ENCODE measurements at places on chromosomes 2 and 18.

GRCh38 chr2:190455358-190456095, 47.4 kb downstream of the MFSD6 start:
- DNase-seq: no peak

- peak; percentile 5 for DNase-seq
These were observed 871.8 kb downstream of the SLC4A3 start for GRCh38 chr2:220499225-220499624.

GRCh38 chr18:69596345-69596744, 195.7 kb downstream of the DOK6 start:
- DNase-seq: no peak

GRCh38 chr2:8605351-8606065, 76.3 kb upstream of the ID2 start:
- peak; percentile 10 for DNase-seq

DNA sequence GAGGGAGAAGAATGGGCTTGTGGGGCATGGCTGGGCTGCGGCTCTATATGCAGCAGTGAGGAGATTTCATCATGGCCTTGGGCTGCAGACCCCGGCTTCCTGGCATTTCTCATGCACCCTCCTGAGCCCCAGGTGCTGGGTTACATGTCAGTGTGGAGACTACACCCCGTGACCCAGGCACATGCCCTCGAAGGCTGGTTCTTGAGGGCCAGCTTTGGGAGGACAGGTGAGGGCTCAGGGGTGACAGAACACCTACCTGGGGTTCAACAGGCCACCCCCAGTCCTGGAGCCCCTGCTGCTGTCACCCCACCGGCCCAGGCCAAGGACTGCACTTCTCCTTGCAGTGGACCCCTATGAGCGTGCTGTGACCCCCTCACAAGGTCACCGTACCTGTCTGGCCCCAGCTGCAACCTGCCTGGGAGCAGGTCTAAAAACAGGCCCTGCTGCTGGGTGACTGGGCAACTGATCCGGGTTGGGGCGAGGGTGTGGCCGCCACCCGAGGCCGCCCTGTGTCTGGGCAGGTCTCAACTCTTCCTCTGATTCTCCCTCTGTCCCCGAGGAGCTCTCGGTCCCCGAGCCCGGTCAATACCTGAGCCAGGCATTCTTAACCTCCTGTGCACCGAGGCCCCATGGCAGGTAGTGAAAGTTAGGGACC, 94.8 kb upstream of the OTOS start:
- DNase-seq: no peak

- no peak for DNase-seq
These were observed 526.8 kb downstream of the TDRD15 start for GRCh38 chr2:21650569-21650968.

- DNase-seq: no peak
These were observed 105.1 kb upstream of the HS6ST1 start for GRCh38 chr2:128423788-128424165.

DNA sequence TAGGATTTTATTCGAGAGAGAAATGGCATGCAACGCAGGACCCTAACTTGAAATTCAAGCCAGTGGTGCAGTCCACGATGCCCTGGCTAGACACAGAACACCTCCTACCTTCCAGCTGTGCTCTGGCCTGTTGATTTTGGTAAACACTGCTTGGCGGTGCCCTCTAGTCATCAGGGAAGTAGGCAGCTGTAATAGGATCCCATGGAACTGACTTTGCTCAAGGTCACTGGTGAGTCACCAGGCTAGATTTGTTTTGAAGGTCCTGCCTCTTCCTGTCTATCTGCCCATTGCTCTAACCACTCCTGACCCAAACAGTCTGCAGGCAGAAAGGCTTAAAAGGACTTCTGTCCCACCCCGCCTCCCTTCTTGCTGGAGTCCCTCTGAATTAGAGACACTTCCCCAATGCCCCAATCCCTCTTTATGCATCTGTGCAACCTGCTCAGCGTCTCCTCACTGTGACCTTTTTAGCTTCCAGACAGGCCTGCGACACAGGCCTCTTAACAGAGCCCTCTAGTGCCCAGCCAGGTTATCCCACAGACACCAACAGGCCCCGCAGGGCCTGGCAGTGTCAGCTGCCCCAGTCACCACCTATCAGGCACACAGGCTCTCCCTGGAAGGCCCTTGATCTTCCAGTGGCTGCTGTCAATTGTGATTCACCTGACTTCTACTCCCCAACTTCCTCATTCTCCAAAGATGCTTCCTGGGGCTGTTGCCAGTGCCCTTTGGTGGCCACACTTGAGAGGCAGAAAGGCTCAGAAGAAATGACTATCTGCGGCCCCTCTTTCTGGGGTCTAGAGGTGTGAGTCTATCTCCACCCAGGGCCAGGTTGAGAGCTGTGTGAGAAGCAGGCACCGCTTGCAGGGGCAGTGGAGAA, 5.2 kb downstream of the TMEM127 start:
- peak; percentile 54 for DNase-seq

GRCh38 chr18:58217052-58217451, 173.0 kb downstream of the NEDD4L start:
- DNase-seq: no peak

- DNase-seq: no peak
These were observed 50.7 kb upstream of the HAAO start for GRCh38 chr2:42843131-42843530.

DNA sequence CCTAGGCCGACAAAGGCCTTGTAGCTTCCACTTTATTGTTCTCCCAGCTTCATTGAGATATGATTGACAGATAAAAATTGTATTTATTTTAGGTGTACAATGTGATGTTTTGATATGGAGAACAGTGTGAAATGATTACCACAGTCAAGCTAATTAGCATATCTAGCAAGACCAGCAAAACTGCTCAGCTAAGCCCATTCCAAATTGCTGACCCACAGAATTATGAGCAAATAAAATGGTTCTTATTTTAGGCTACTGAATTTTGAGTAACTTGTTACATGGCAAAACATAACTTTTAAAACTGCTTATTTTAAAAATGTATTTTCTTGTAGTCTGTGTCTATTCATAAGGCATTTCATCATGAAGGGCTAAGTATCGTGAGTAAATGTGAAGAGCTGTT, 8.6 kb upstream of the SELENOI start:
- DNase-seq: no peak

DNA sequence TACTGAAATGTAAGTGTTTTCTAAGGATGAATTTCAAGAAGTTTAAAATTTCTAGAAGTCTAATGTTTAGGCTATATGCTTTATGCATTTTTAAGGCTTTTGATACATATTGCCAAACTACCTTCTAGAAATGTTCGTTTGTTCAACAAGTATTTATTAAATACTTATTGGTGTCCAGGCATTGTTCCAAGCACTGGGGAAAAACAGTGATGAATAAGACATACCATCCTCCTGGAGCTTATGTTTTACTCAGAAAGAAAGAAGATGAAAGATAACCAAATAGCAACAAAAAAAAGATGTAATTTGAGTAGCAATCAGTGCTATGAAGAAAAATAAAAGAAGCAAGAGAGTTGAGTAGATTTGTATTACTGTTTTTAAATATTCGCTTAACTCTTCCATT, 692.9 kb downstream of the SLC4A3 start:
- no peak for DNase-seq

DNA sequence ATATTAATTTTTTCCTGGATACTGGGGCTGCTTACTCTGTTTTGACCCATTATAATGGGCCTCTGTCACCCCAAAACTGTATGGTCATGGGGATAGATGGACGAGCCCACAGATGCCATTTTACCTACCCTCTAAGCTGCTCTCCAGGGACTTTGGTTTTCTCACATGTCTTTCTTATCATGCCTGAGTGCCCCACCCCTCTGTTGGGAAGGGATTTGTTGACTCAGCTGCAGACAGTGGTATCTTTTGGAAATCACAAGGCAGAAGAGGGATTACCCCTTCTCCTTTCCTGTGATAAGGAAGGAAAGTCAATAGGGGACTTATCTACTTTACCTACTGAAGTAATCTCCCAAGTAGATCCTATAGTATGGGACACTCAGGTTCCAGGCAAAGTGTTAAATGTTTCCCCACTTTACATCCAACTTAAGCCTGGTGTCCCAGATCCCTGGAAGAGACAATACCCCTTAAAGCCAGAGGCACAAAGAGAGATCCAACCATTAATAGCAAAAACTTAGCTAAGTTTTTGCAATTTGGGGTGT, 182.7 kb downstream of the RNF152 start:
- no peak for DNase-seq

DNA sequence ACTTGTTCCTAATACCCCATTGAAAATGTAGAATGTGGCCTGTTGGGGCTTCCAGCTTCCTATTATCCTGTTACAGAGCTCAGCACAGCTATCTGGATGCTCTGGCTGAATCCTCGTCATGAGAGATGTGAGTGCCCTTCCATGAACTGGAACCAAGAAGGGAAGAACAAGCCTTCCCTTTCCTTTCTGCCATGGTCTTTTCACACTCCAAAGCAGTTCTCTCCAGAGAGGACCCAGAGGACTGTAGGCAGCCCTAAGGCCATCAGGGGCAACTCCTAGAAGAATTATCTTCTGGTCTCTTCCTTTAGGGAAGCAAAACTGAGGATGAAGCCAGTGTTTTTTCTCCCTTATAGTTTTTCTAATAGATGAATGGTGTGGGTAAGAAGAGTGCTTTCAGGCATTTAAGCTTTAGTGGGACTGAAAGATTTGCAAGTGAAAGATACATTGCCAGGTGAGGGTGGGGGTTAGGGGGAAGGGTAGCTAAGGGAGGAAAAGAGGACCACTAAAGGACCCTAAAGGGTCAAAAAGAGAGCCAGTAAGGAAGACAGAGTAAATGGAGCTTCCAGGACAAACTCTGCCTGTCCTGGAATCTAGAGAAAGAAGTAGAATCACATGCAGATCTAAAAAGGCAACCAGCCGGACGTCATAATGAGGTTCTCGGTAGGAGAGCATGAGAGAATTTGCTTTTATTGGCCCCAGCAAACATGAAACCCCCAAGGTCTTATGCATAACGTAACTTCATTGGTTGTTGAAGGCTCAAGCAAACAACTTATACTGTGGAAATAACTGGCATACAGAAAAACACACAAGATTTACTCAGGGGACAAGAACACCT, 12.4 kb upstream of the XPO1 start:
- DNase-seq: peak; percentile 55

GRCh38 chr2:209382775-209383174, 41.1 kb upstream of the MAP2 start:
- DNase-seq: no peak

DNA sequence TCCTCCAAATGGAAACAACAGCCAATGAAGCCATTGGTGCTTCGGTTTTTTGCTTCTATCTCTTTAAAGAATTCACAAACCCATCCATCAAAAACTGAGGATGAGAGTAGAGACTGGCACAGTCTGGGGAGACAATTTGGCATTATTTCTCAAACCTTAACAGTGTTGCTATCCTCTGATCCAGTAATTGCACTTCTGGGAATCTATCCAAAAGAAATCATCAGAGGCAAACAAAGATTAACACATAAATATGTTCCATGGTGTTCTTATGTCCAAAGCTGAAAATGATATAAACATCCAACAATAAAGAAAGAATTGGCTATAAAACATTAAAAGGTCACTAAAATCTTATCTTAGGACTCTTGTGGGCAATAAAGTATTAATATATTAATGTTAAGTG, 35.1 kb downstream of the REEP1 start:
- DNase-seq: no peak

DNA sequence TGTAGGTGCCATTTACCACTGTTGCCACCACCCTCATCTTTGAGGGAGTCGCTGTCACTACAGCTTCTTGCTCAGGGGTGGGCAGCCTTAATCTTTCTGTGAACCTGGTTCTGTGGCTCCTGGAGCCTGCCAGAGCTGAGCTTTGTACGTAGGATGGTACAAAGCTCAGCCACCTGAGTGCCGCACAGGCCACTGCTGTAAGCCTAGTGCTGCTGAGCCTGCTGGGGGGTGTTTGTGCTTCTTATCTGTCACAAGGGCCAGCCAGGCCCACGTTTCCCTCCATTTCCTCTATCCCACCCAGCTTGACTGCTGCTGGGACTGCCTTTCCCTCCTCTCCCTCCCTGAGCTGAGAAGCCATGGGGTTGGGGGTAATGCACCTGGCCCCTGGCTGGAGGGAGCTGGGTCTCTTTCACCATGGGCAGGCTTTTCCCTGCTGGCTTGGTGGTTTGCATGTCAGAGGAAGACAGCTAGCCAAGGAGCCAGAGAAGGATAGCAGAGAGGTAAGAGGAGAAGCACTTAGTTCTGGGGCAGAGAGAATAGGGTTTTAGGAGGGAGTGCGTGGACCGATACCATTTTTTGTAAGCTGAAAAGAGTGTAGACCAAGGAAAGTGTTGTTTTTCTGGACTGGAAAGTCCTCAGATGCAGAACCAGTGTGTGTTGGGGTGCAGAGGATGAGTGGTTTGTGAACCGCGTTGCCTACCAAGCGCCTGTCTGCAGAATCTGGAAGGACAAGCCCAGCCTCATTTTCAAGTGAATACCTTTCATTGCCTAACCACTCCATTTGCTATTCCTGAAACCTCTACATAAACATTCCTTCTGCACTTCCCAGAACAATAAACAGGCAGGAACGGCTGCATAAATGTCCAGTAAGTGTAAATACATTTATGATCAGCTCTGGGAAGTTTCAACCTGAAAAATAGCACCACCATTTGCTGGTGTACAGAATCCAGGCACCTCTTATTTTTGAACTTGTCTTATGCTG, 45.1 kb upstream of the FHL2 start:
- no peak for DNase-seq

GRCh38 chr18:12606592-12607315, 51.2 kb downstream of the SPIRE1 start:
- no peak for DNase-seq

DNA sequence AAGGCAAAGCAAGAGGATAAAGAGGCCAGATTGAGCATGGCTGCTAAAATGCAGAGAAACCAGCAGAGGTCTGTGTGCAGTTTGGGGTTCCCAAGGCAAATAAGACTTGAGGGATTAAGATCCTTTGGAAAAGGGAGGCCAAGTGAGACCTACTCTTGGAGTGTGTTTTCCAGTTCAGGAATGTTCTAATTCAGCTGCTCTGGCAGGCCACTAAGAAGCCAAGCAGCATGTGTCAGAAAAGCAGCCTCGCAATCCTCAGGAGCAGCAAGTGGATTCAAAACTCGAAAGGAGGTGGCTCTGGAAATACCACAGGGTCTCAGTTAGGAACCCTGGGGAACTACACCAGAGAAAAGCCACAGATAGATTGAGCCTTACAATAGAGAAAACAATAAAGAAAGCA, 569.2 kb downstream of the METTL4 start:
- no peak for DNase-seq

GRCh38 chr2:116145031-116145430, 1669.5 kb upstream of the DDX18 start:
- DNase-seq: no peak

GRCh38 chr2:161077367-161078210, 82.6 kb upstream of the TANK start:
- no peak for DNase-seq

- DNase-seq: no peak
These were observed 17.0 kb downstream of the SERPINB8 start for GRCh38 chr18:63986885-63987284.

- DNase-seq: peak; percentile 53
These were observed 71.6 kb downstream of the NDUFA10 start for GRCh38 chr2:239953418-239954061.

Measured in brain pericyte (primary cell).